Activated B cell treated with CpG ODN at 0.5 μM for 24 hours (primary cell): ENCODE measurements at places on chromosomes 2 and 18. TPM values are rescaled to one million over a fixed set of nuclear protein-coding genes. Genes with fewer than 3 reads are reported as not detected.
A peak's percentile ranks its signal among the peaks of the same experiment; 100 is the strongest.

Gene CRYBA2
- not detected in 2 replicates for total RNA-seq

Gene NTSR2
- total RNA-seq = not detected in 2 replicates

Gene KIF5C
- 1.4 and 2.6 TPM in 2 replicates for total RNA-seq

Gene CYP27A1
- 0.49 and 0.55 TPM in 2 replicates for total RNA-seq

Gene CBLN2
- 0.09 TPM in 1 of 2 replicates, not detected in the other for total RNA-seq

GRCh38 chr2:30135541-30135940, 11.3 kb upstream of the YPEL5 start:
- DNase-seq = no peak

- DNase-seq = no peak
Measured at GRCh38 chr2:170742896-170743529, 27.2 kb upstream of the ERICH2 start.

DNA sequence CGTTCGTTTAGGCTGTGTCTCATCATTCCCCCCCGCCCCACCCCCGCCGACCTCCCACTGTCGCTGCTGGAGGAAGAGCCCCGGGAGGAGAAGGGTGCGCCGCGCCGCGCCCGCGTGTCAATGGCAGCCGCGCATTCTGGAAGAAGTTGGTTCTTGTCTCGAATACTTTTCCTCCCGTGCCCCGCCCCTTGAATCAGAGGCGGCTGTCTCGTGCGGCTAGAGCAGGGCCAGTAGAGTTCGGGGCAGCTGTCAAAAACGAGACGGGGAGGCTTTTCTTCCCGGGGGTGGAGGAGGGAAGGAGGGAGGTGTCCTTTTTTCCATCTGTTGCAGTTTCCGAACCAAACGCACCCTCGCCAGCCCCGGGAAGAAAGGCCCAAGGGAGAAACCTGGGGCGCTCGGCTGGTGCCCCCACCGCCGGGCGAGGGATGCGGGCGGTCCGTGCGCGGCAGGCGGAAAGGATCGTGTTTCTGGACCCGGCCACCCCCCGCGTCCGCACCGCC, 410 bp upstream of the TGIF1 start:
- peak; percentile 77 for DNase-seq
